ENCODE measurements at places on chromosomes 7 and 10.

- DNase-seq: no peak
These were observed 57.3 kb downstream of the ORC5 start for GRCh38 chr7:104150470-104150869.

DNA sequence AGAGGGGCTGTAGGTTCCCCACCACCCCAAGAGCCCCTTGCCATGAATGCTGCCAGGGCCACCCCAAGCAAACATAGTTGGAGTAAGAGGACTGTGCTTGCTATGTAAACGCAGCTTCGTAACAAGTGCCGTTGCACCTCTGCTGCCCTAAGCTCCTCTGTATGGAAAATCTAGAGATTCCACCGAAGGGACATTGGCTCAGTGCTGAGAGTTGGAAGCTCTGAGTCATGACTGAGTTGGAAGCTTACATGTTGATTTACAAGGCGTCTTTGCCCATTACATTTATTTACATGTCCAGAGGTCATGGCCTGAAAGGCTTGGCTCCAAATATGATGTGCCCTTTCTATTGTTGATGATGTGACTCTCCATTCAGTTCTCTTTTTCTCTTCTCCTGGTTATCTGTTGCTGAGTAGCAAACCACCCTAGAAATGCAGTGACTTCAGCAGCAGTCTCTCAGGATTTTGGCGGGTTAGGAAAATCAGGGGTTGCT is 233.1 kb upstream of the TCF7L2 start:
- no peak for DNase-seq

DNA sequence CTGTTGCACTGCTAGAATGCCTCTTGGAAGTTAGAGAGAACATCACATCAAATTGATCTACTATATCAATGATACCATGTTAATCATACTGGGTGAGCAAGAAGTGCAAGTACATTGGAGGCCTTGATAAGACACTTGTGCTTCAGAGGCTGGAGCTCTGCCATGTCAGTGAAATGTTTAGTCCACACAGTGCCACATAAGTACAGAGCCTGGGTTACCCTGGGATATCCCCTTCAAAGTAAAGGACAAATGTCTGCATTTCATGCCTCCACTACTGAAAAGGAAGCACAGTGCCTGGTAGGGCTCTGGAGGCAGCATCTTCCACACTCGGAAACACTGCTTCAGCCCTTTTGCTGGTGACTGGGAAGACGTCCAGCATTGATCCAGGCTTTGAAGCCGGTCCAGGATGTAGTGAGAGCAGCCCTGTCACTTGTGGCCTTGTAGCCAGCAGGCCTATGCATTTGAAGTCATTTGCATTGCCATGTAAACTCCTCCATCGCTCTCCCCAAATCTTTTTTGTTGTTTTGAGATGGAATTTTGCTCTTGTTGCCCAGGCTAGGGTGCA is 15.7 kb upstream of the STN1 start:
- DNase-seq: no peak

GRCh38 chr7:44970523-44971051 is 8.2 kb downstream of the MYO1G start:
- no peak for DNase-seq

GRCh38 chr10:129759214-129760002 is 204.7 kb downstream of the EBF3 start:
- no peak for DNase-seq

GRCh38 chr10:125025341-125025740 is 83.4 kb downstream of the ZRANB1 start:
- no peak for DNase-seq
